CD4-positive, alpha-beta T cell treated with Interleukin-12 subunit alpha and Interleukin-12 subunit beta, for 1 hour (primary cell): ENCODE measurements at places on chromosomes 3 and 15.
A peak's percentile ranks its signal among the peaks of the same experiment; 100 is the strongest.

- no peak for DNase-seq
Observed at GRCh38 chr3:55157731-55158130, 229.9 kb upstream of the LRTM1 start.

DNA sequence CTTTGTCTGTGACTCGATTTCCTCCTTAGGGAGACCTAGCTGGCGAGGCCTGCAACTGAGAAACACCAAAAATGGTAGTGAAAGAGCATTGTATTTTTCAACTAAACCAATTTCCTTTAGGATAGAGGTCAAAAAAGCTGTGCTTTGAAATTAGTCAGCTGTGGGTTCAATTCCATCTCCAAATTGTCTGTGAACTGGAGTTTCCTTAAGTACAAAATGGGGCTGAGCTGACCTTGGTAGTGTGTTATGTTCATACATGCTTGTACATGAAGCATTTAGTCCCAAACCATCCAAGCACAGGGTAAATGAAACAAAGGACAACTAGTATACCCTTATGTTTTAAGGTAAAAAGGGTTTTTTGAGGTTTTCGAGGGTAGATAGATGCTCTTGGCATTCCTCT, 99.3 kb downstream of the RARB start:
- DNase-seq = no peak

DNA sequence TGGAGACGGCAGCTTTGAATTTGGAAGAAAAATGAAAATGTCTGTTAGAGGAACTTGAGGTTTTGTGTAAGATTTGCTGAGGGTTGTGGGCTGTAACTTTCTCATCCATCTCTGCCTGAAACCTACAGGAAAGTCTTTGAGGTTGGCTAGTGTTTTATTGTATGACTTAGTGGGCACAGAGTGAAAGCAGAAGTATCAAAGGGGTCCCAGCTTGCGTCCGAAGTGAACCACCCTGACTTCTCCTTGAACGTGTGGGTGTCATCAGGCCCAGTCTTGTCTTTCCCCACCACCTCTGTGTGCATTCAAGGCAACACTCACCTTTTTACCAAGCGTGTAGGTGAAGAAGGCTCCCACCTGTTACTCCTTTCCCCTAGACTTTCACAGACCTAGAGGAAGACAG, 682.1 kb upstream of the CFAP20DC start:
- no peak for DNase-seq

- DNase-seq = no peak
Observed at GRCh38 chr3:179666030-179666429, 13.2 kb downstream of the USP13 start.

GRCh38 chr3:127671523-127672428, 976 bp upstream of the ABTB1 start:
- peak; percentile 31 for DNase-seq

DNA sequence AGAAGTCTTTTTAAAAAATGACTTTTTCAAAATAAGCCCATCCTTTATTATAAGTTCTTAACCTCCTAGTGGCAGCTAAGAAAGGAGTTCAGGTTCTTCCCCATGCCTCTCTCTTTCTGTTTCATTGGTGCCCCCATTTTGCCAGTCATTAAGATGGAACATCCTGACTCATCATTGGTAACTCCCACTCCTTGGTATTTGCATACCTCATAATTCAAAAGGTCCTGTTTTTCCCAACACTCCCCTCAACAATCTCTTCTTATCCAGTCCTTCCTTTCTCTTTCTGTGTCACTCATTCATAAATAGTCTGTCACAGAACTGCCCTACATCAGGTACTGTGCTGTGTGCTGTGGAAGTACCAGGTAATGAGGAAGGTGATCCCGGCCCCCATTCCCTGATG, 394.0 kb downstream of the FOXP1 start:
- no peak for DNase-seq

DNA sequence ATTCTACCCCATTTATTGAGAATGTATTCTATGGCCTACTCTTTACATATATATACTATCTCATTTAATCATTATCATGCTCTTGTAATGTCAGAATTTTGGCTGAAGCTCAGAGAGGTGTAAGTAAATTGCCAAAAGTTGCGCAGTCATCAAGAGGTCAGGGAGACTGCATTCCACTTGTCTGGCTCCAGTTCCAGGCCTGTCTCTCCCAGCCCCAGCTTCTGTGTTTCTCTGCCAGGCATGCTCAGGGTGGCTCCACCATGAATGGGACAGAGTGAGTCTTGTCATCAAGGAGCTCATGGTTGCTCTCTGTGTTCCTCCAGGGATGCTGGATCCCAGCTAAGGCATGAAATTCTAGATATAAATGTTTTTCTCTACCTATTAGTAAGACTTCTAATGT, 635.1 kb upstream of the MDFIC2 start:
- no peak for DNase-seq

DNA sequence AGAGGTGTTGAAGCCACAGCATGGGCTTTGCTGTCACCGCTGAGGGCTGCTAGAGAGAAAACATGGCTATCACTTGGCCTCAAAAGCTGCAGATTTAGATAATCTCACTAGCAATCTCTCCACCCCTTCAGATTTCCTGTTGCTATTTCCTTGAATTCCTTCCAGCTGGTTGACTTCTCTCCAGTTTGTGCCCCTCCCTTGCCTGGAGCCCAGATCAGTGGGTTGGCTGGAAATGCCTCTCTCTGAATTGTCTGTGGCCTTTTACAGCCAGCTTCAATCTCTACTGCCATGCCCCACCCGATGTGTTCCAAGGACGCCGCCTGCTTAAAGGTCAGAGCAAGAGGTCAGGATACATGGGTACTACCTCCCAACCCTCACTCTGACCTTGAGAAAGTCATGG, 294.1 kb downstream of the NTRK3 start:
- no peak for DNase-seq

GRCh38 chr3:127162947-127163645, 29.8 kb upstream of the PRR23E start:
- DNase-seq = no peak

DNA sequence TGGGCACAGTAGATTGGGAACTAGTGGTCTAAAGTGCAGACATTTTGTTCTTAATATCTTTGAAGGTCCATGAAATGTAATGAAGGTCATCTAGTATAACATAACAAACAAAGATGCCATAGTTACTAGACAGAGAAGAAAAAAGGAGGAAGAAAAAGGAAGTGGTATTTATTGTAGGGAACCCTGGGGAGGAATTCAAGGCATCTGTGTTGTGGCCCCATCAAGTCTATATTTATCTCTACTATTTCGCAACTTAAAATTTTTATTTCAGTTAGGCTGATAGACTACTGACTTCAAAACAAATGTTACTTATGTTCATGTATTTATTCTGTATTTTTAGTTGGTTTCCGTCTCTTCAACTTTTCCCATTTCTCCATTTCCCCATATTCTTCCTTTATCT, 48.9 kb upstream of the ZDHHC23 start:
- no peak for DNase-seq

GRCh38 chr3:55474213-55474632, 12.9 kb downstream of the WNT5A start:
- DNase-seq = no peak

GRCh38 chr15:101318839-101319238, 23.8 kb upstream of the SNRPA1 start:
- DNase-seq = no peak

DNA sequence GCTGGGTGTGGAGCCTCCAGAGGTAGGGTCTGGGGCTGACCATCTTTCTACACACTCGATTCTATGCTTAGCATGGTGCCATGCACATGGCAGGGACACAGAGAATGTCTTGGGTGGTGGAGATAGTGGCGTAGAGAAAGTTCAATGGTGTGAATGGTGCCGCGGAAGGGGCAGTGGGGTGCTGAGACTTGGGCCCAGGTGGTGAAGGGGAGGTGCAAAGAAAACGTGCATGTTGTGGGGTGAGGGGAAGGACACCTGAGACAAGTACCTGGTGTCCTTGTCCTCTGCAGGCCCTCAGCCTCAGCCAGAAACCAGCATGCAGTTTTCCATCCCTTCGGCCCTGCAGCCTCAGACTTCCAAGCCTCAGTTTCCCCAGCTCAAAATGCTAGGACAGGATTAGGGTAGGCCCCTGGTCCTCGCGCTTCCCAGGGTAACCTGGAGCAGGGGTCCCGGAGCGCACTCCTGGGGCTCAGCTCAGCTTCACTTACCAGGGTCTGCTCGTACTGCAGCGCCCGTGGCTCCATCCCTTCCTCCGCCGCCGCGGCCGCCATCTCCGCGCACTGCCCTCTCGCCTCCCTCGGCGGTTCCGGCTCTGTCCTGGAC, 375 bp downstream of the CLCN2 start:
- DNase-seq = no peak

- no peak for DNase-seq
Observed at GRCh38 chr15:77418391-77418965, 1.4 kb downstream of the PEAK1 start.

DNA sequence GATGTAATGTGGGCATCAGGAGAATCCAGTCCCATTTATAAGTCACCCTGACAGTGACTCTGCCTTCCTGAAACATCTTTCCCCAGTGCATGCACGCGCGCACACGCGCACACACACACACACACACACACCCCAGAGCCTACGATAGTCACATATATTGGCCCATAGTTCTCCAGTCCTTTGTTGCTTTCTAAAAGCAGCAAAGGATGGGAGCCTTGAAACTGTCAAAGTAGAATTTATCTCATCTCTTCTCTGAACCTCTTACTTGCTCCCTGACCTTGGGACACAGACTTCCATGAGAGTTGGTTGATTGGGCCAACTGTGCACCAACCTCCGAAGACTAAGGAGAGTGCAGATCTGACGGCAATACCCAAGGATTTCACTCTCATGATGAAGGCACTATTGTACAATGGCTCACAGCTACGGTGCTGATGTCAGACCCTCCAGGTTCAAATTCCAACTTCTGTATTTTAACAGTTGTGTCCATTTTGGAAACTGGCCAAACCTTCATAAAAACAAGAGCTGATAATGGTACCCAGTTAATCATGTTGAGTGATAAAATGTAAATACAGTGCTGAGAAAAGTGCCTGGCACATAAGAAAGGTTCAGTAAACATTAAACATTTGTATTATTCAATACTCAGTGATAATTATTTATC, 8.3 kb downstream of the CPA3 start:
- no peak for DNase-seq

DNA sequence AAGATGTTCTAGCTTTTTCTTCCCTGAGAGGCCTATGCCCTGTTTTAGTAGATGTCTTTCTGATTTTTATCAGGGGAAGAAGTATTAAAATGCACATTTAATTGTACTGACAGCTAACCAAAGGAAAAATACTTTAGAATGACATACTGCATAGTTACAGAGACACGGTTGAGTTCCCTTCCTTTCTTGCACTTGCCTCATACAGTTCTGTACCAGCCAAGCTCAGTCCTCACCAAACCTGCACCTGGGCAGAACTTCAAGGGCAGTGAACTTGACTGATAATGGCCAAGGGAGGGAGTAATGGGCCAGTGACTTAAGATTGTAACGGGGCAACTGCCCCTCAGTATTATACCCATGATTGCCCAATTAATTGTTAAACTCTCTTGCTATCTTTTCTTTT, 34.1 kb upstream of the RASGRP1 start:
- DNase-seq = no peak

DNA sequence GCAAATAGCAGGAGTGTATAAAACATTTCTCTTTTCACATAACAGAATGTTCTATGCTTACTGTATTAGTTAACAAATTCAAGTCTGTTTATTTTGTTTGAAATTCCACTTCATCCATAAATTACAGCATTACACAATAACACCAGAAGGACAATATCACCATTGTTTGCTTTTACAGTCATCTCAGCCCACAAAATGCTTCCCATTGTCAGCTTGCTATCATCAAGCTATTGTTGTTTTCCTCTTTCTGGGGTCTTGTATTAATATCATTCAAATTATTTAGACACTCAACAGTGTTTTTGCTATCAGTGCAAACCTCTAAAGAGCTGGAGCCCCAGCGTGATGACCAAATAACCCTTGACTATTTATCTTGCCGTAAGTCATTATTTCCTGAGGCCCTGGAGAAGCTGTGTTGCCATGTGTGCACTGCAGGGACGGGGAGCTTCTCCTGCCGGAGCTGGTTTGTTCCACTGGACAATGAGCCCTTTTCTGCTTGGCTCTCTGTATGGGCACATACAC, 1.1 kb downstream of the SAMMSON start:
- DNase-seq = no peak

DNA sequence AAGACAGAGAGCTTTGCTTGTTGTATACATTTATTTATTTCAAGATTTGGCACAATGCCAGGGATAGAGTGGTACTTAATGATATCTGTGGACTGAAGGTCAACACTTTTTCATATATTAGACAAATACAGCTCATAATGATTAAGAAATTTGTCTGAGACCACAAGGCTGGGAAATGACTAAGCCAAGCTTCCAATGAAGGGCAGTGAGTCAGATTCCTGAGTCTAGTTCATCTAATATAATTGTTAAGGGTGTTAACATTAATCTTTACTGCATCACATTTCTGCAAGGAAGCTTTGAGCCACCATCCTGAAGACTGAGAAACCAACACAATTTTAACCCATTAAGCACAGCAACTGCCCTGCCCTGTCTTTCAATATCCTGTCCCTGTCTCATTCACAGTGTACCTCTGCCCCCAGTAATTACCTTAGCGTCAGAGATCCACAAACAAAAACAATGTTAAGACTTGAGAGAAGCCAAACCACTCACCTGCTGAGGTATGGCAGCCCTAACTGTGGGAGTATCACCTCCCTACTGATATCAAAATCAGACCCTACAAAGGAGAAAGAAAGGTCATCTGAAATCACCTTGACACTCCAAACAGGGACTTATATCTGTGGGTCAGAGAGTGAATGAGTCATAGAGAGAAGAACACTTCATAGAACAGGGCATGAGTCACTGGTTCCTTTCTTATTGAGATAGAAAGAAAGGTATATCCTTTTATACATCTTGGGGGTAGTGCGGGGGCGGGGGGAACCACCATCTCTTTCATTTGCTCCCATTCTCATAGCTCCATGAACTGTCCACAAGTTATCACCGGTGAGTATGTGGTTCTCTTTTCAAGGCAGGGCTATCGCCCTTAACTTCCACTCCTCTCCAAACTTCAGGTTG, 74.7 kb downstream of the MAGI1 start:
- no peak for DNase-seq

- DNase-seq = no peak
Observed at GRCh38 chr3:69868841-69869420, 129.7 kb downstream of the MITF start.
